Activated T-helper 17 cell treated with anti-CD3 and anti-CD28 coated beads, Interleukin-2, amount 50 U/mL, for 72 hours (primary cell): ENCODE measurements at places on chromosomes 16 and 17. TPM values are rescaled to one million over a fixed set of nuclear protein-coding genes. Genes with fewer than 3 reads are reported as not detected.

DNA sequence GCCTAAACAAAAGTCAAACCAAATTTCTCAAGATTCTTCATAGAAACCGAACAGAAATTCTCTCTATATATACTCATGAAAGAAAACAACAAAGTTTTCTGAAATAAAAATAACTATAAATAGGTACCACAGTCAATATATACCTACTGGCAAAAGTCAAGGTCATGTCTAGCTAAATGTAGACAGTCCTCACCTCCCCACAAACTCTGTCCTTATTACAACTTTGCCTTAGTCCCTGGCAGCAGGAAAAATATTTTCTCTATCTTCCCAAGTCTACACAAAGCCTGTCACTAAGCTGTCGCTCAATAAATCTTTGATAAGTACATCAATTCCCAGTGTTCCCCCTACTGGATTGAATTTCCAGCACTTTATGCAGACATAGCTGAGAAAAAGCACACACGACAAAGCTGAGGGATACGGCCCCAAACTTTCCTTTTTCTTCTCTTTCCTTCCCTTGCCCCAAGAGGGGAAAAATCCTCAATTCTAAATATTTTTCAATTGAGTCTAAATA lies 2.7 kb downstream of the CFAP20 start:
- no peak for ATAC-seq

The TSPAN10 gene
- total RNA-seq: 1.4 TPM

- ATAC-seq: peak; percentile 43
Measured at GRCh38 chr17:55577687-55578086, 66.4 kb upstream of the SMIM36 start.

- no peak for ATAC-seq
Measured at GRCh38 chr16:21156767-21157467, 1.6 kb upstream of the LDAF1 start.

DNA sequence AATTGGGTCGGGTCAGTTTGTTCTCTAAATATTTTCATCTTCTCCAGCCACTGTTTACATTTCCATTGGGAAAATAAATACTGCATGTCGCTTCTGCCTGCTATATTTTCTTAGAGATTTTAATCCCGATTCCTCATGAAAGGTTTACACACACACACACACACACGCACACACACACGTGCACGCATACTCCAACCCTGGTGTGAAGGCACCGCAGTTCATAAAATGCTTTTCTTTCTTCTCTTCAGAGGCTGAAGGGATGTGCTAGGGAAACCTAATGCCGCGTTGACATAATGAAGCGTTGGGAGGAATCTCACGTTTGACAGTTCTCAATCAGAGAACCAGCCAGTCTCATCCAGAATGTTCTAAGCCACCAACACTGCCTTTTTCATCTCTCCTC lies 222.9 kb upstream of the IRX3 start:
- no peak for ATAC-seq

GRCh38 chr17:45958994-45959665 lies 39.9 kb upstream of the STH start:
- no peak for ATAC-seq

DNA sequence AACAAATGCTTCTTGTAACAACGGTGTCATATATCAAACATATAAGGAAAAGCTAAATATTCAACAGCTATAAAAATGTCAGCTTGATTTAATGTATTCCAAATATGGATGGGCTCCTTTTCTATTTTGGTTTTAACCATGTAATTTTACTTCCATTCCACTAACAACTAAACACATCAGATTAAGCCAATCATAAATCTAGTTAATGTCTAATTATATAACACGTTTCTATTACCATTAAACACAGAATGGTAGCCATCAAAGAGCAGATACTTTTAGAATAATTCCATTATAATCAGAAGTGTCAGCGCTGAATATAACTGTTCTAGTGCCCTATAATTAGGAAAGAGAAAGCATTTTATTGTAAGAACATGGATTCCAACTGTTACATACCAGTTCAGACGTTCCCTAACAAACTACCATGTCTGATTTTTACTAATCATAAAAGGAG lies 10.0 kb downstream of the CMC2 start:
- no peak for ATAC-seq

The CACNA1G gene
- 0.11 TPM for total RNA-seq

The ST6GALNAC2 gene
- total RNA-seq: not detected

DNA sequence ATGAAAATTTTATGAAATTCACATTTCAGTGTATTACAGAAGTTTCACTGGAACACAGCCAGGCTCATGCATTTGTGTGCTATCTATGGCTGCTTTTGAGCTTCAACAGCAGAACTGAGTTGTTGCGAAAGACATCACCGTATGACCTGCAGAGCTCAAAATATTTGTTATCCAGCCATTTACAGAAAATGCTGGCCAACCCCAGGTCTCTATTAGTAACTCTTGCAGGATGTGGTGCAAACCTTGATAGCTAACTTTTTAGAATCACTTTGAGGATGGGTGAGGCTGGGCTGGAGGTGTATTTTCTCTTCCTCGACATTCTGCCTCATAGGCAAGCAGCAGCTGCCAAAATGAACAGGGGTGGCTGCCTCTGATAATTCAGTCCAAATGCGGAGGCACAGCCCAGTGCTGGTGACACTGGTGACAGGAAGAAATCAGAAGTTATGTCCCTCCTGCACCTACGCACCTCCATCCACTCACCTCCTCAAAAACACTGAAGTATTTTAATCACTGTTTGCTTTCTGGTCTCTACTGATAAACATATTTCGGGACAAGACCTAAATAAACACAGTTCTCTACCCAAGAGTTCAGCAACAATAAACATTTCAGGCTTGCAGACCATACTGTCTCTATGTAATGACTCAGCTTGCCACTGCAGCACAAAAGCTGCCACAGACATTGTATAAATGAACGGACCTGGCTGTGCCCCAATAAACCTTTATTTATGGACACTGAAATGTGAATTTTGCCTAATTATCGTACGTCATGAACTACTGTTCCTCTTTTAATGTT lies 28.5 kb downstream of the ARHGAP17 start:
- ATAC-seq: no peak

DNA sequence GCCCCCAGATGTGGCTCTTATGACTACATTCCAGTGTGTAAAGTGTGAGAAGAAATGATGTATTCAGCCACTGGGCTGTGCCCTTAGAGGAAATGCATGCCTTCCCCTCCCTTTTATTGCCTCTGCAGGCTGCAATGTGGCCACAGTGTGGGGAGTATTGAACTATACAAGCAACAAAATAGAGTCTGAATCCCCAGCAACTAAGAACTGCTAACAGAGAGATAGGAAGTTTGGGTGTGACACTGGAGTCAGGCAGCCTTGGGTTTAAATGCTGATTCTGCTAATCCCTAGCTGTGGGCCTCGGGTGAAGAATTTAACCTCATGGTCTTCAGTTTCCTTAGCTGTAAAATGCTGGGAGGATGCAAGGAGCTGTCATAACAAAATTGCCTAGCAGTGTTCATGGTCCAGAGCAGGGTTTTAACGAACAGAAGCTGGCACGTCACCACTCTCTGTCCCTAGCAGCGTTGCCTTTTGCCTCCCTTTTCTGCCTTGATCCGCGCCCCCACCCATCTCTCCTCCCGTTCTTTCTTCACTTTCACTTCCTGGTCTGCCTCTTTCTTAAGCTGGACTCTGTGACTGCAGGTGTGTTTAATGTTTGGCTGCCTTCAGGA lies 50.3 kb downstream of the KPNA2 start:
- no peak for ATAC-seq

The ITGB3 gene
- not detected for total RNA-seq
